ENCODE measurements at places on chromosomes 4 and X. TPM values are rescaled to one million over a fixed set of nuclear protein-coding genes. Genes with fewer than 3 reads are reported as not detected.
A peak's percentile ranks its signal among the peaks of the same experiment; 100 is the strongest.

DNA sequence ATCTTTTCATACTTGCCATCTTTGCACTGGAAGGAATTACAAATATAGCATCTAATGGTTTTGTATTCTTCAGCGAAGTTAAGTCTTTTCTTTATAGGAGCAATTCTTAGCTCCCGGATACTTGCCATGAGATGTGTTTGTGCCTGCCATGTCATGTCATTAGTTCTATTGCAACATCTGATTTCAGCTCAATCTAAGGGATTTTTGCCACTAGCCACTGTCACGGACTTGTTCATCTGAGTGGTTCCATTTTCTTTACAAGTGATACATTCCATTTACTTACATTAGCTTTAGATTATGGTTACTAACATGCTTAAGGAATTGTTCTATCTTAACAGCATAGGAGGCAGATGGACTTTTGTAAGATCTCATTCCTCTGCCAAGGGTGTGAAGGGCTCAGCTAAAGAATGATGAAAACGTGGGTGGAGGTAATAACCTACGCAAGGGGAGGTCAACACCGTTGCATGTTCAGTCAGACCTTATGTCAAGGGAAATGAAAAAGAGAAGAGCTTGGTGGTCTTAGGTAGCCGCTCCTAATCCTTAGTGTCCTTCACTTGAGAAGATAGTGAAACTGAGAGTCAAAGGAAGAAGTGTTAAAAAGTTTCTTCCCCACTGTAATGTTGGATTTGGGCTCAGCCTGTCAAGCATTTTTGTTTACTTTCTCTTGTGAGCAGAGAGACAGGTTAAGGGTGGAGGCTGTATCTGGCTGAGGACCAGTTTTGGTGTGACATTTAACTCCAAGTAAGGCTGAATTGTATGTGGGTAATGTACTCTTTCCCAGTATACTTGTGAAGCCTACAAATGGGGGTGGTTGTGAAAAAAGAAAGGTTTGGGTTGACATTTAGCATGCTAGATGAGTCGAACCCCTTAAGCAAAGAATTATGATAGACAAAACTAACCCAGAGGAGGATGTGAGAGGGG, 3.6 kb upstream of the KLHL2 start:
- DNase-seq: no peak

GRCh38 chr4:83866834-83867621, 331.1 kb downstream of the GPAT3 start:
- no peak for DNase-seq

- DNase-seq: no peak
Observed at GRCh38 chr4:139153411-139154133, 23.4 kb downstream of the ELF2 start.

GRCh38 chr4:76989391-76990061, 40.0 kb downstream of the SEPTIN11 start:
- no peak for DNase-seq

DNA sequence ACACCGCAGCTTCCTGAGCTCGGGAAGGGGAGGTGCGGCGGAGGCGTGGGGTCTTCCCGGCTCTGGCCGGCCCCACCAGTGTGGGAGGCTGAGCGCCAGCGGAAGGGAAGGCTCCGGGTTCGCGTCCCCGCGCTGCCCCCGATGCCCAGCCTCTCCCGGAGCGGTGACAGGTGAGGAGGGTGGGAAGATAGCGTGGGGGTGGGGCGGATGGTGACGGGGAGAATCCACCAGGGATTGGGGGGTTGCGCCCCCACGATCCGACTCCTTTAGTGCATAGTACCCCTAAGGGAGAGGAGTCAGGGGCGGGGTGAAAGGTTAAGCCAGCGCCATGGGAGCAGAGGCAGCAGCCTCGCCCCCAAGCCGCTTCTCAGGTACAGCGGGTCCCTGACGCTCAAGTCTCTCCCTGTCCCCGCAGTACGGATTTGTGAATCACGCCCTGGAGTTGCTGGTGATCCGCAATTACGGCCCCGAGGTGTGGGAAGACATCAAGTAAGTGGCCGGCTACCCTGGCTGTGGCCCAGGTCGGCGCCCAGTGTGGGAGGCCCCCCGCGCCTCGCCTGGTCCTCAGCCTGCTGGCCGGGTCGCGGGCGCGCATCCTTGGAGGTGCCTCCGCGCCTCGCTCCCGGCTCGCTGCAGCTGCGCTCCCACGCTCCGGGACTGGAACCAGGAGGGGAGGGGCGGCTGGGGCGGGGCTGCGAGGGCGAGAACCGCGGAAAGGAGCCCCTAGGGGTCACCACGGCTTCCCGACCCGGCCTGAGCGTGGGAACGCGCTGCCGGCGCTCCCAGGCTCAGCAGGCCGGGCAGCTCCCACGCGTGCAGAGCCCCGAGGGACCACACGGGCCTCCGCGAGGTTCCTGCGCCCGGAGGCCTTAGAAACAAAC, 791 bp downstream of the GUCY1B1 start:
- DNase-seq: peak; percentile 42

DNA sequence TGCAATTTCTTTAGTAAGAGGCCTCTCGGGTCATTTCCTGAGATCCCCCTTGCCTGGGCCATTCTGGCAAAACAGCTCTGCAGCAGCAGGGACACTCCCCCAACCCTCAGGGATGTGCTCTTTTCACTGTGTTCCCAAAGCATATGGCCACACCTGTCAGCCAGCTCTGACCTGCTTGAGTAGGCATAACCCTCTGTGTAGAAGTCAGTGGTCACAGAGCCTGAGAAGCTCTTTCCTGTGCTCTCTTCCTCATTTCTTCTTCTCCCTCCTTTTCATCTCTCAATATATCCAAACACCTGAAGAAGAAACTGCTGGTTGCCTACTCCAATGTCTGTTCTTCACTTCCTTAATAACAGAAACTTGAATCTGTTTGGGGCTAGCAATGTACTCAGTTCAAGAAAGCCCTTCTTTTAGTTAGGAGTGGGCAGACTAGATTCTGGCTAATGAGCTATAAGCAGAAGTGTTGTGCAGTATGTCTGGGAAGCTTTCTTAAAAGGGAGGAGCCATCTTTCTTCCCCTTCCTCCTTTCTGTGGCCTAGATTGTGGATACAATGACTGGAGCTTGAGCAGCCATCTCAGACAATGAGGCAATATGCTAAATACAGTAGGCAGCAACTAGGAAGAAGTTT, 73.3 kb downstream of the PRPS1 start:
- DNase-seq: no peak

DNA sequence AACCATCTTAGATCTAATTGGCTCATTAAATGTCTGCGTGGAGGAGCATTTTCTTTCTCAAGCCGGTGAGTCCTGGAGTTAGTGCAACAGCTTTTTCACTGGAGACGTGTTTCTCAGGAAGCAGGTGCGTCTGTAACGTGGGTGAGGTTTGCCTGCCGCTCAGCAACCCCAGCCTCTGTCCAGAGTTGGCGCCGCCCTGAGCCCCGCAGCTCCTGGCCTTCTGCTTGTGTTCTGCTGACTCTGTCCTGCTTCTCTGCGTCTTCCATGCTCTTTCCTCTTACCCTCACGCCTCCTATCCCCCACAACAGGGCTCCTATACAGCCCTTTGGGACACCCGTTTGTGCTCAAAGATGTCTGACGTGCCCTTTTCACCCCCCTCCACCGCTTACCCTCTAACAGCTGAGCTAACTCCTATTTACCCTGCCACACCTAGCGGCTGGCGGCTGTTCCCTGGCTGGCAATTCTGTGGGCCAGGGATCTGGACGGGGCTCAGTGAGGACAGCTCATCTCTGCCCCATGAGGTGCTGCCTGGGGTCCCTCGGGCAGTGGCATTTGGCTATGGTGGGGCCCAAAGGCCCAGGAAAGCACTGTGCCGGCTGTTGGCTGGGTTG, 18.8 kb downstream of the DOK7 start:
- DNase-seq: no peak

- DNase-seq: no peak
Observed at GRCh38 chr4:115323106-115323707, 209.8 kb upstream of the NDST4 start.

- no peak for DNase-seq
Observed at GRCh38 chrX:144219035-144219434, 335.2 kb downstream of the UBE2NL start.

DNA sequence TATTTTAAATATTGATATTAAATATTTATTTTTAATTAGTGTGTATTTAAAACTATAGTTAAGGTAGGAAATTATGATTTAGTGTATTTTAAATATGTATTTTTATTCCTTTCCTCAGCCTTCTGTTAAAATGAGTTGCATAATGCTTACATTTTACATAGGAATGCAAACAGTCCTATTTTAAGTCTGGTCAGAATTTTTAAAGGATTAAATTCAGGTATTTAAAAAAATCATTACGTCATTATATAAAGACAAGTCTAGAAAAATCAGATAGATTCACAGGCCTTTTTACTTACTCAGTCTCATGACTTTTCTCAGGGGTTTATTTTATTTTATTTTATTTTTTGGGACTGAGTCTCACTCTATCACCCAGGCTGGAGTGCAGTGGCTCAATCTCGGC, 50.4 kb upstream of the RPA4 start:
- no peak for DNase-seq

DNA sequence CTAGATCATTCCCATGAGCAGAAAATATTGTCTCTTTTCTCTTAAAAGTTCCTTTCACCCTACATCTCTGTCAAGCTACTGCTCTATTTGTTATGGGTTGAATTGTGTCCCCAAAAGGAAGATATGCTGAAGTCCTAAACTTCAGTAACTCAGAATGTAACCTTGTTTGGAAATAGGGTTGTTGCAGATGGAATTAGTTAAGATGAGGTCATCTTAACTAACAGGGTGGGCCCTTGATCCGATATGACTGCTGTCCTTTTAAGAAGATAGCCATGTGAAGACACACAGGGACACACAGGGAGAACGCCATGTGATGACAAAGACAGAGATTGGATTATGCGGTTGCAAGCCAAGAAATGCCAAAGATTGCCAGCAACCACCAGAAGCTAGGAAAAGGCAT, 12.8 kb upstream of the SLC39A8 start:
- DNase-seq: no peak

- no peak for DNase-seq
Observed at GRCh38 chrX:114272096-114272686, 311.7 kb upstream of the HTR2C start.

- no peak for DNase-seq
Observed at GRCh38 chr4:174396599-174397110, 112.9 kb downstream of the CEP44 start.

GRCh38 chrX:69387567-69388487, 116.3 kb upstream of the NALF2 start:
- DNase-seq: no peak

- DNase-seq: no peak
Observed at GRCh38 chr4:139749835-139750498, 84.3 kb downstream of the MGST2 start.

DNA sequence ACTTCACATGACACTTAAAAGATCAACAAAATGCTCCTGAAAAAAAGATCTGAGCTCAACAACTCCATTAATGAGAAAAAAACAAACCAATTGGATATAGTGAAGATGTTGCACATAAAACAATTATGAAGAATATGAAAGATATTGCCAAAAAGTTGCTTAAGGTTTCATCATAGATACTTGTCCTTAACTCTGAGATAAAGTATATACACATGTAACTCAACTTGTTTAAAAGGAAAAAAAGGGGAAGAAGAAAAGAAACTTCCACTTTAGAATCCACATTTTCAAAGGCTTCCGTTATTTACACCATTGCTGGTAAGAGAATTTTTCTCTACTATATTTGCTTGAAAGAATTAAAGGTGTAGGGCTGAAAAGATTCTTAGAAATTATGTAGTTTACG, 2.7 kb downstream of the AFAP1 start:
- no peak for DNase-seq

GRCh38 chrX:135591871-135592270, 71.4 kb downstream of the INTS6L start:
- no peak for DNase-seq

DNA sequence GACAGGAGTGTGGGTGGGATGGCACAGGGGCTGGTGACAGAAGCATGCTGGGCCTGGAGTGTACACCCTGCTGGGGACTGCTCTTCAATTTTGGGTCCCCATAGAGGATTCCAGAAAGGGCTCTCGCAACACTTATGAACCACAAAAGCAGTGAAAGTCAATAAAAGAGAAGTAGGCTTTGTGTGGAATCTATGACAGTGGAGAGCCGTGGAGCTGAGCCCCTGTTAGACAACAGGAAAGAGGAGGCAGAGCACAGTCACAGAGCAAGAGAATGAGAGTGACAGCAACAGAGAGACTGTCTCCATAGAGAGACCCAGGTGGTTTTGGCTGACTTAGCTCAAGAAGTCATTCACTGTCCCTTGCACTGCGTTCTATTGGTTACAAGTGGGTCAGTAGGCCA, 135.1 kb upstream of the ATP6AP2 start:
- DNase-seq: no peak

DNA sequence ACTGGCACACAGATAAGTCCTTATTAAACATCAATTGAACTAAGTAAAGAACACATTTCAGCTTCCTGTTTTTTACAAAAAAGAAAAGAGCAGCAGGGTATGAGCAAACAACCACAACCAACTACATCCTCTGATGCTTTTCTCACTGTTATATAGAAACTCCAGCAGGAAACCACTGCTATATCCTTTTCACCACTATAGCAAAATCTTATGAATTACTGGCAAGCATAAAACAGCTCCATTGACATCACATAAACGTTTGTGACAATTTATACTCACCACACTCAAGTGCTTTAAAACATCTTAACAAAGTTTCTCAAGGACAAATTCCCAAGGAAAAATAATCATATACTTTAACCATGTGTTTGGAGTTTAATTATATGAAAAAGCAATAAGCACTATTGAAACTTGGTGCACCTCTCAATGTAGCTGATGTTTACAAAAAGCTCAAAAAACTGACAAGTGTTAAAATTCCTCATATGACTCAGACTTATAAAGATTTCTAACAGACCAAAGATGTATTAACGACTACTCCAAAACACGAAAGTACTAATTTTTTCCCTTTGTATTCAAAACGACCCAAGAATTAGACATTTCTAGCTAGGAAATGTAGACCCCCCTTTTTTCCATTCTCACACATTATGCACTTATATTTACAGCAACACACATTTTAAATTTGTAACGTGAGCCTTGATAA, 12.9 kb downstream of the GPRIN3 start:
- DNase-seq: no peak

DNA sequence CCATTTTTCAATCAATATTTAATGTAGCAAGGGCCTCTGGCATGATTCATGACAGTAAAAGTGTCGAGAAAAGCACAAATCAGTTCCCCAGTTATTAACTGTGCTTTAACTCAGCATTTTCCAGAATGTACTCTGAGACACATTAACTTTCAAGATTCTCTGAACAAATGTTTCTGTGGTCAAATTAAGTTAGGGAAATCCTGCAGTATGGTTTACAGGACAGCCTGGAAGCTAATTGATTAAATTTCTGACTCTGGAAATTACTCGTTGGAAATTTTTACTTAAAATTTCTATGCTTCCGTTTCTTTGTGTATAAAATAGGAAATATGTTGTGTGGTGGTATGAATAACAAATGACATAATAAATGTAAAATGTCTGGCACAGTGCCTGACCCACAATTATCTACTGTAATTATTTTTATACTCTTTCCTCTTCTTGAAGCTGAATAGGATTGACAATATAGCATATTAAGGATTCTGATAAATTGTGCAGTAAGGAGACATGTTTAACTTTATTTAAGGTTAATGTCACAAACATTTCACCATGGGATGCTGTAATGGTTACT, 33.7 kb downstream of the STK32B start:
- no peak for DNase-seq

GRCh38 chr4:1611501-1611870, 72.6 kb downstream of the FAM53A start:
- DNase-seq: no peak

Gene KCND1
- total RNA-seq: 1.1 TPM

Gene ANXA10
- not detected for total RNA-seq

Gene GAGE12G
- total RNA-seq: not detected

Gene ARMCX1
- total RNA-seq: 118 TPM

Gene CLNK
- not detected for total RNA-seq

Gene SSX3
- not detected for total RNA-seq

Gene NDNF
- total RNA-seq: 4.8 TPM

Gene CASP3
- total RNA-seq: 60.5 TPM

Gene NFKB1
- 7.0 TPM for total RNA-seq
